NCI-H510A (cell line): ENCODE measurements at places on chromosomes 4 and X.

GRCh38 chr4:6705646-6706045, 4.0 kb downstream of the MRFAP1L1 start:
- DNase-seq: no peak

GRCh38 chr4:32499171-32499570, 1779.0 kb downstream of the PCDH7 start:
- DNase-seq: no peak

GRCh38 chrX:24498181-24498580, 33.1 kb downstream of the PDK3 start:
- no peak for DNase-seq

- no peak for DNase-seq
These were observed 1.3 kb downstream of the GAR1 start for GRCh38 chr4:109816894-109817293.

DNA sequence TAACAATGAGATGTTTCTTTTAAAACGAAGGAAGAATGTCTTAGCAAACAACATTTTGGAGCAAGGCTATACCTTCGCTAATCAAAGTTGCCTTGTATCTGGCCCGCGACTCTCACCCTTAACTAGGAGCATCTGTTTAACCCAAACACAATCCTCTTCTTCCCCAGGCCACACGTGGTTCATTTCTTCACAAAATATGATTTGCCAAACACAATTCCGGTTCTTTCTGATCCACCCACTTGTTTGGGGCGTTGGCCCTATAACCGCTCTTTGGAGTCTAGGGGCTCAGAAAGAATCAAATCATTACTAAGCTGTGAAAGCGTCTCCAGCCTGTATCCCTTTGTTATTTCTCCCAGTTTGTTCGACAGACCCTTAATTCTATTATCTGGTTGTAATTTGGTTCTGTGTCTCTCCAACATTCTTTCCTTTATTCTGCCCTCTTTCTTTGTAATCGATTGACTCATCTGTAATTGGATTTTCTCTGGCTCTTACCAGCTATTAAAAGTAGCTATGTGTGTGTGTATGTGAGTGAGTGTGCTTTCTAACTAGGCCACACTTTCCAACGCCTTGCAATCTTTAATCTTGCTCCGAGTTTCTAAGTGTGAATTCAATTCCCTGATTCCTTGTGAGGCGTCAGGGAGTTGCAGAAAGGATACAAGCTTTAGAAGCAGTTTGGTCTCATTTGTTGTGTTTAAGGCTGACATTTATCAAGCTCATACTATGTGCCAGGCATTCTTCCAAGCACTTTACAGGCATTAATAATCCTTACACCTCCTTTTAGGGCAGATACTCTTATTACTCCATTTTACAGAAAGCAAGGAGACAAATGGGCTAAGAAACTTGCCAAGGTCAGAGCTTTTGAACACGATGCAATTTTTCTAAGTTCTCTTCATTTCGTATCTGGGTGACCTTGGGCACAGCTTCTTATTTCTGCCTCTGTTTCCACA, 138.6 kb upstream of the CPEB2 start:
- no peak for DNase-seq

DNA sequence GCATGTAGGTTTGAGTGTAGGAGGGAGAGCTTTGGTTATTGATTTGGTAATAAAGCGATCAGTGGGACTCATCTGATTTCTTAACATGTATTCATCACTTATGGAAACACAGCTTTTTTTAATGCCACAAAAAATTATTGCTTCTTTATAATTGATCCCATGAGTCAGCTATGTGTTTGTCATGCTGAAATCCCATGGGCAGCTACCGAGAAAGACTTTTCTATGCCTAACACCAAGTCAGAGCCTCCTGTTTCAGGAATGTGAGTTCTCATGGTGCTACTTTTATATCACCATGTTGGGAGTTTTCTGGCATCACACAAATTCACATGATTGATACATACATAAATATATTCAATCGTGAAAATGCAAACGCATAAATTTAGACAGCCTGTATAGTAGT, 165.7 kb downstream of the RAPGEF2 start:
- no peak for DNase-seq

DNA sequence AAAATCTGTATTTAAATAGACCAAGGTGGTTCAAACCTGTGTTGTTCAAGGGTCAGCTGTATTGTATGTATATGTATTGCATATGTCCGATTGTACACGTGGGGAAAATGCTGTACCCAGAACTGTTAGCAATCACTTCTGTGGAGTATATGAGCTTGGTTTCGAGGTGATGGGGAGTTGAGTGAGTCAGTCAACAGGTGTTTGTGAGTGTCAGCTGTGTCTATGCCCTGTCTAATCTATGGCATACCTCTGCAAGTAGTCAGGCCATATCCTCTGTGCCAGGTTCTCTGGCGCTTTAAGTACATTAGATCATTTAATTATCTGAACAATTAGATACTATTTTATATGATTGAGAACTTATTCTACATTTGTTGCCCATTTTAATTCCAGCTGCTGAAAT, 7.4 kb downstream of the ZRSR2 start:
- DNase-seq: no peak
